Glomerular endothelial cell (primary cell): ENCODE measurements at places on chromosomes 16 and 17.

DNA sequence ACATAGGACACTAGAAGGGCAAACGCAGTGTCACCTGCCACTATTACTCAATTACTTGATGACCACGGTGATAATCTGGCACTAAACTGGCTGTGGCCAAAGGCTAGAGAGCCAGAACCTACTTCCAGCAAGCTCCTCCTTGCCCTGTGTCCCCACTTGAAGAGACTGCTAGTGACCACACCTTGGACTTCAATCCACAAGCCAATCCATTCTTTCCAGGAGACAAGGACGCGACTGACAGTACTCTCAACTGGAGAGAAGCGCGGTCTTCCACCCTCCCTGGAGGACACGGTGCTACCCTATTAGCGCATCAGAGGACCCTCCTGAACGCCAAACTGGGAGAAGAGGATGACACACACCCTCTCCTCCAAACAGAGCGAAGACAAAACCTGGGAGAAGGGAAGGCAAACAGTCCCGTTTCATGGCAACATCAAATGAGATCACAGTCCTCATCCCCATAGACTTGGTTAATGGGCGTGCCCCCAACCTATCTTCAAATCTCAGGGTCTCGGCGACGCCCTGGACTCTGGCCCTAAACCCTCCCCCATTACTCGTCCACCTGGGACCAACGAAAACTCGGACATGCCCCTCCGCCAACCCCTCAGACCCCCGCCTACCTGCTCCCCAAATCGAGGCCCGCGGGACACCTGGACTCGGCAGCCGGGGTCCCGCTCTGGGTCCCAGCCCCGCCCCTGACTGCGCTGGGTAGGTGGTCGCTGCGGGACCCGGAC lies 508 bp downstream of the FLCN start:
- DNase-seq = no peak

- DNase-seq = no peak
These were observed 3.8 kb upstream of the CHD3 start for GRCh38 chr17:7884581-7885366.

GRCh38 chr16:84084570-84085270 lies 32.0 kb downstream of the MBTPS1 start:
- DNase-seq = no peak

GRCh38 chr16:55830658-55831294 lies 2.1 kb downstream of the CES1 start:
- DNase-seq = no peak

- no peak for DNase-seq
These were observed 379.2 kb upstream of the ZFHX3 start for GRCh38 chr16:73427164-73427563.
